ENCODE measurements at places on chromosomes 12 and 14.

DNA sequence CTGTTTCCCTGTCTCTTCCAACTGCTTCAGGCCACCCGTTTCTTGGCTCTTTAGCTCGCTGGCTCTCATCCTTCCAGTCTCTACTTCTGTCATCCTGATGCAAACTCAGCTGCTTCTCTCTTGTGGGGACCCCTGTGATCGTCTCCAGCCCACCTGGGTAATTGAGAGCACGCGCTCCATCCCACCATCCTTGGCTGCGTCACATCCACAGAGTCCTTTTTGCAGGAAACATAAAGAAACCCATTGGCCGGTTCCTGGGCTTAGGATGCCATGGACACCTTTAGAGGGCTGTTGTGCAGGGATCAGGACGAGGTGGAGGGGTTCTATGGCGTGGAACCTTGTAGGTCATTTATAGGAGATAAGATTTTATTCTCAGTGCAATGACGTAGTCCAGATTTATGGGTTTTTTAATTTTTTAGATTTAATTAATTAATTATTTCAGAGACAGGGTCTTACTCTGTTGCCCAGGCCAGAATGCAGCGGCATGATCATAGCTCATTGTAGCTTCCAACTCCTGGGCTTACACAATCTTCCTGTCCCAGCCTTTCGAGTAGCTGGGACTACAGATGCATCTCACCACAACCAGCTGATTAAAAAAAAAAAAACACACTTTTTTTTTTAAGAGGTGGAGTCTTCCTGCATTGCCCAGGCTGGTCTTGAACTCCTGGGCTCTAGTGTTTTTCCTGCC is 82.6 kb downstream of the CCDC92 start:
- DNase-seq, result no peak

GRCh38 chr14:95119336-95119735 is 38.0 kb downstream of the DICER1 start:
- DNase-seq, result no peak

DNA sequence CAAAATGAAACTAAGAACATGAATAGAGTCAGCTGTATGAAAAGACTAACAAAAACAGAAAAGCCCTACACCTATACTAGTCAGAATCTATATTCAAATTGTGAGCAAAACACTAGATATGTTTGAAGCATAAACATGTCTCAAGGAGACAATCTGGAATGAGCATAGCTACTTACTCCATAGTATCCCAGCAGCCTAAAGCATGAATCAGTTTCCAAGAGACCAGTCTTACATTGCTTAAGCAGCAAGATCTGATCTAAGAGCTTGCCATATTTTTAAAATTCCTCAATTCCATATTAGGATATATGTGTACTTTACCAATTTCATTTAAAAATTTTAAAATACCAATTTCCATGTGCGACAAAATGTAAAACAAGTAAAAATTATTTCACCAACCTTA is 7.7 kb downstream of the CAPS2 start:
- DNase-seq, result no peak

DNA sequence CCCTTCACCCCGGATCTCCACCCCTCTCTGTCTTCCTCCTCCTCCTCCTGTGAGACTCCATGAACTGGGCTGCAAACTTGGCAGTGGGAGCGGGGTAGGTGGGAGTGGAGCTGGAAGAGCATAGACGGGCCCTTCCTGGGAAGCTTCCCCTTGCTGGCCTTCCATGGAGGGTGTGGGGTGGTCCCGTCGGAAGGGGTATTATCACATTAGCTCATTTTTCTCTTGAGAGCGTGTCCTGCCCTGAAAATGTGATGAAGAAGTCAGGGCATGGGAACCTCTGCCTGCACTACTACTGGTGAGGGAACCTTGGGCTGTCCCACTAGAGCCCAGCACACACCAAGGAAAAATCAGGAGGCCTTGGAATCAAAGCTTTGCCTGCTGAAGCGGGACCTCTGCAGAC is 66.5 kb downstream of the CACNA1C start:
- no peak for DNase-seq

- no peak for DNase-seq
These were observed 255.2 kb upstream of the NAV3 start for GRCh38 chr12:77575376-77575919.

GRCh38 chr14:22333422-22334274 is 255.4 kb downstream of the DAD1 start:
- DNase-seq, result no peak

DNA sequence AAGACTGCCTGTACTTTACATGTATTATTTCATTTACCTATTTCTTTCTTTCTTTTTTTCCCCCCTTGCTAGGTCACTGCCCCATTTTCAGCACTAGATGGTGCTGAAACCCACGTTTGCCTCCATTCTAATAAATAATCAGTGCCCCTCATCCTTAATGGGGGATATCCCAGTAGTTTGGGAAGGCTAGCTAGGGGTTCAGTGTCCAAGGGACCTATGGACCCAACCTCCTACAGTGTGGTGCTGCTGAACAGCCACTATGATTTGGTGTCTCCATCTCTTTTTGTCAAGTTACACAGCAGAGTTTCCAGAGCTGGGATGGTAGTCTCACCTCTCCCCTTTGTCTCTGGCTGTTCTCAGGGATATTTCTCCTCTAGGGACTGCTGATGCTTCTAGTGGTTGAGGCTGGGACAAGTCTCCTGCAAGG is 6.5 kb upstream of the HCFC2 start:
- DNase-seq, result no peak

DNA sequence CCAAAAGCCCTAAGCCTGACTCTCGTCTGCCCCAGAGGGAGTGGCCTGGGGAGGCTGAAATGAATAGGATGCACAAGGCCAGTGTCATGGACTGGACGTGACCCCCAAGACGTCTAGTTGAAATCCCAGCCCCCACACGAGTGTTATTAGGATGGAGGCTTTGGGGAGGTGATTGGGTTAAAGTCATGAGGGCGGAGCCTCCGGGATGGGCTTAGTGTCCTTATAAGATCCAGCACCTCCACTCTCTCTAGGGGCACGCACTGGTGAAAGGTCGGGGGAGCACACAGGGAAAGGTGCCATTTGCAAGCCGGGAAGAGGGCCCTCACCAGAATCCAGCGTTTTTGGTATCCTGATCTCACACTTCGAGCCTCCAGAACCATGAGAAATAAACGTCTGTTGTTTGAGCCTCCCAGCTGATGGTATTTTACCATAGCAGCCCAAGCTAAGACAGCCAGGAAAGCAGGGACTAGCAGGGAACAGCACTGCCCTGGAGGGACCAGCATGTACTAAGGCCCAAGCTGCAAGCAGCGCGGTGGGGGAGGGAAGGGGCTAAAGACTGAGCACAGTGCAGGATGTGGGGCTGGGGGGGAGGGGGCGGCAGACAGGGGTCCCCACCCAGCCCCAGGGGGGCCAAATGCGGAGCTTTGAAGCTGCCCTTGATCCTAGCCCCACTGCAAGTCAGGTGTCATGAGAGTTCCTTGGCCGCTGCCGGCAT is 78.3 kb upstream of the NCOR2 start:
- no peak for DNase-seq

GRCh38 chr12:120230326-120230973 is 29.5 kb upstream of the RPLP0 start:
- DNase-seq, result no peak

- no peak for DNase-seq
These were observed 26.0 kb downstream of the RPS29 start for GRCh38 chr14:49559979-49560768.

DNA sequence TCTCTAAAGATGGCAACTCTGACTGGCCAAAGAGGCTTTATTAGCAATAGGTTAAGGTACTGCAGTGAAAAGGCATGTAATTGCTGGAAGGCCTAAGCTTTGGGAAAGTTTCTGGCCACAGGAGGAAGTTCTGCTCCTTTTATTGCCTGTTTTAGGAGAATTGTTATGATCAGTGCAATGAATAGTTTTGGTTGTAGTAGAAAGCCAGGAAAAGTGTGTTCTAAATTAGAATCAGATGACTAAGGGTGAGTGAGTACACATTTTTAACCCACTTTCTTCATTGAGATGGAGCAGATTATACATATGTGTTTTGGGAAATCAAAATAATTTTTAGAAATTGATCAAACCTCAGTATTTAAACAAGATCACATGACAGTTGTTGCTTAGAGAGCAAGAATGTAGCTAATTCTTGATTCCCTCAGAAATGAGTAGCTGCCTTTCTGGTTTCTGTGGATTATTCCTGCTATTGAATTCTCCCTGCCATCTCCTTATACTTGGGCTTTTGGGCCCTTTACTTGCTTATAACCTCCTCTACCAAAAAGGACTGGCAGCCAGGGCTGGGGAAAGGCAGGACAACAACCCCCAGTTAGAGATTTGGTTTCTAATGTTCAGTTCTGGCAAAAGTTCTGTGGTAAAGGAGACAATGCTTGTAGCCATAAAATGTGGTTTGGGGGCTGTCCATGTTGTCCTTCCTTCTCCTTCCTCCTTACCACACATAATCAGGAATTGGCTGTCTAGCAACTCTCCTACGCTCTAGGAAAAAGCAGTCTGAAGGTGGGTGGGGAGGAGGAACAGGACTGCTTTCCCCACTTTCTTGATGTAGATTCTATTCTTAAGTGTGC is 217.1 kb downstream of the SLC38A4 start:
- no peak for DNase-seq

GRCh38 chr14:70810621-70811020 is 1.3 kb upstream of the MAP3K9 start:
- no peak for DNase-seq

All from activated CD8-positive, alpha-beta T cell treated with anti-CD3 and anti-CD28 coated beads, Interleukin-2, amount 10 ng/mL, durations not matched to agents 7 days and 5 days (primary cell).